ENCODE measurements at places on chromosomes 6 and 20.

DNA sequence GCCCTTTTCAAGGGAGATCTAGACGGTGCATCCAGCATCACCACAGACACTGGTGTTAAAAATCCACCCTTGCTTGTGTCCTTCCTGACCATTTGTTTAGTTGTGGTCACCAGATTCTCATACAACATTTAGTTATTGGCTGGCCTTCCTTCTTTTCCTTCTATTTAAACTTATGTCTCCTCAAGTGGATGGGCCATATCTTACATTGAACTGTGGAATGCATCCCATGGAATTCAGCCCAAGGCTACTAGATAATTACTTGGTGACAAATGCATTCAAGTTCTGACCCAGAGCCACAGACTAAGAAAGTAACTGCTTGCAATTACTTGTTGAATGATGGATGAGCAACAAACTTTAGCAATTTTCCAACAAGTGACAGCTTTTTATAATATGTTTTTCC, 198.9 kb upstream of the SSTR4 start:
- no peak for DNase-seq

DNA sequence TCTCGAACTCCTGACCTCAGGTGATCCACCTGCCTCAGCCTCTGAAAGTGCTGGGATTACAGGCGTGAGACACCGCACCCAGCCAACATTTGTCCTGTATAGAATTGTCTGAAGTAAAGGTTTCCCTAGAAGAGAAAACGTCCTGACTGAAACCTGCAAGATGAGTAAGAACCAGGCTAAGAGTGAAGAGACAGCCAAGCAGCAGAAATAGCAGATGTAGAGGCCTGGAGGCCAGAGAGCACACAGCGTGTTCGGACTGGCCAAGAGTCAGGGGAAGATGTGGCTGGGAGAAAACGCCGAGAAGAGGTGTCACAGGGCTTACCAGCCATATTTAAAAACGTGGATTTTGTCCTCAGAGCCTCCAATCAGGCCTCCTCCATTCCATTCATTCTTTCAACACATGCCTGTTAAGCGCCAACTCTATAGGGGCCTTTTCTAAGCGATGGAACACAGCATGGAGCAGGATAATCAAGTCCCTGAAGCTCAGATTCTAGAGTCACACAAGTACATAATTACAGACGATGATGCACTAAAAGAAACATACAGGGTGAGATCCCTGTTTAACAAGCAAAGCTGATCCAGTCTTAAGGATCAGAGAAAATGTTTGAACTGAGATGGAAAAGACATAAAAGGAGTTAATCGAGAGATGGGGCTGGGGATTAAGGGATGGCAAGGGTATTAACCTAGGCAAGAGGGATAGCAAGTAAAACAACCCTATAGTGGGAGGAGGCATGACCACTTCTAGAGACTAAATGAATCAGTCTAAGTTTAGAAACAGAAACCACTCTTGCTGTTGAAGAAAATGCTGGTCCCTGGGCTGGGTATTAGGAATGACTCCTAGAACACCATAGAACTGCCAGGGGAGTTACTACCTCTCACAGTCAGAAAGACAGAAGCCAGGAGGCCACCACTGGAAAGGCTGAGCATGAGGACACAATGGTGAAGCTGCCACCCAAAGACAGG, 4.8 kb downstream of the ZCCHC3 start:
- DNase-seq, result no peak

GRCh38 chr6:11277275-11278206, 45.1 kb upstream of the NEDD9 start:
- peak; percentile 44 for DNase-seq

- DNase-seq, result no peak
Measured at GRCh38 chr6:17665132-17665531, 41.6 kb downstream of the NUP153 start.

- DNase-seq, result no peak
Measured at GRCh38 chr6:117544716-117545115, 57.6 kb downstream of the GOPC start.

GRCh38 chr6:120584111-120584760, 750.0 kb downstream of the TBC1D32 start:
- DNase-seq, result no peak

DNA sequence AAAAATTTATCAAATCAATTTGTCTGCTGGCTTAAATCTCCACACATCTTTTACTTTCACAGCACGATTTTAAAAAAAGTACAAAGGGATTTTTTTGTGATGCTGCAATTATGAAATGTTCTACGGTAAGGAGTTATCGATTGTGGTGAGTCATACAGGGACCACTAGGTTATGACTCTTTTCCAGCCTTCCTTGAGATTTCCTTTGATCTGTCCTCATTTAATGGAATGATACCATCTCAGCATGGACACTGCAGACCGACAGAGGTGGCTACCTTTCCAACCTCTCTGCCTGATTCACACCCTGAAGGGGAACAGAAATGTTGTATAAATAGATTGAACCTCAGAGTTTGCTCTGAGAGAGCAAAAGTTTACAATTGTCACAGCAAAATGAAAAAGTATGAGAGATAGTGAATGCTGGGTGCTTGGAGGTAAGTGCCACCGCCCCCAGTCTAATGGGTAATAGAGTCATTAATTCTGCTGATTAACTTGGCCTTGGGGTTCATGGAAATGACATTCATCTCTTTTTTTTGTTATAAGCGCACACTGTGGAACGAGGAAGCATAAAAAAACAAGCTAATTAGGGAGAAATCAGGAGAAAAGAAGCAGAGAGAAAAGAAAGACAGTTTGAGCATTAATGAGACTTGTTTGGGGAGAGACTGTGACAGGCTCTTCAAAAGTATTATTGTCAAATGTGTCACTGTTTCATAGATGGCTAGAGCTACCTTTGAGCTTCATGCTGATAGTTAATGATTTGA, 306.0 kb downstream of the RNF144B start:
- DNase-seq, result no peak

GRCh38 chr20:57638173-57638894, 18.1 kb upstream of the ZBP1 start:
- DNase-seq, result no peak

DNA sequence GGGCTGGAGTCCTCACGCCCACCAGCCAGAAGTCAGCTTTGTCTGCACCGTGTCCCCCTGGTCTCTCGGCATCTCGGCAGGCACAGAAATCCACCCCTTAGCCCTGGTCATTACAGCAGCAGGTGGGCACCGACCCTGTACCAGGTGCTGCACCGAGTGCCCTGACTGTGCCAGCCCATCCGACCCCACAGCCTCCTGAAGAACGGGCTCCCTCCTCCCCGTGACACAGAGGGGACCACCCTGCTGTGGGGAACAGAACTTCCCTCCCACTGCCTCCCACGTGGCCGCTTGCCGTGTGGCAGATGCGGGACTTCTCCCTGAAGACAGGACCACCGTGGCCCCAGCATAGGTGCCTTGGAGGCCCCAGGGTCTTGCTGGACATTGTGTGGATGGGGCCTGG, 161.2 kb downstream of the TAF4 start:
- no peak for DNase-seq

DNA sequence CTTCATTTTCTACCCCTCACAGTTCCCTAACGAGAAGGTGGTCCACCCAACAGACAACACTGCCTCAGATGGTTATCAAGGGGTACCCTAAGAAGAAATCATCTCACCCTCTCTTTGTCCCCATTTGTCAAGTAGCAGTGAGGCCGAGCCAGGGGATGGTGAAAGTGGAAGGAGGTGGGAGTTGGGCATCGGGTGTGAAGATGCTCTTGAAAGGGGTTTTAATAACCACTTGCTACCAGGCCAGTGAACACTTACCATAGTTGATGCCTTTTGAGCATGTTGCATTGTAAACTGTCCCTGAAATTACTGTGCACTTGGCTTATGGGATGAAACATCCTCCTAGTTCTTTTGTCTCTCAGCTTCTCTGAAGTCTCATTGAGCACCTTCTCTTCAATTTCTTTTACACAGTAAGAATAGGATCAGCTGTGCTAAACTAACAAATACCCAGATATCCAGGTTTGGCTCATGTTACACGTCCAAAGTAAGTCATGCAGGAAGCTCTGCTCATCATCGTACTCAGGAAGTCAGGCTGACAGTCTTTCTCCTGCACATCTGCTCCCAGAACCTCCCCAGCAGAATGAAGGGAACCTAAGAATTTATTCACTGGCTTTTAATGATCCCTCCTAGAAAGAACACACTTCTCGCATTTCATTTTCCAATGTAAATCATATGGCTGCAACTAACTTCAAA, 13.3 kb downstream of the HLA-DPB1 start:
- DNase-seq, result no peak

GRCh38 chr6:91926361-91926760, 1339.5 kb upstream of the MAP3K7 start:
- no peak for DNase-seq

GRCh38 chr6:129402244-129402643, 307.7 kb downstream of the ARHGAP18 start:
- no peak for DNase-seq

DNA sequence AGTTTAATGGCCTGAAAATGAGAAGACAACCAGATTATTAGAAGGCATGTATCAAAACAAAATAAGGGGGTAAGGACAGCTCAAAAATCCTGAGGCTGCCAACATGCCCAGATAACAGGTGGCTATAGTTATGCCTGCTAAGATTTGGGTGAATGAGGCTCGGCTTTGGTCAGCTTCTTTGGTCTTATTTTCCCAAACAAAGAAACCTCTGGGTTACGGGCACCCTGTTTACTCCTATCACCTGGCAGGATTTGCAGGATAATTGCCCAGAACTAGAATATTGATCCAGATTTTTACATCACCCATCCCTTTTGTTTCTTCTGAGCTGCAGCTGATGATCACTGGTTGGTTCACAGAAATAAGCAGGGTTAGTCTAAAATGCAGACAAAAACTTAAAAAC, 74.3 kb downstream of the SLC16A10 start:
- no peak for DNase-seq

GRCh38 chr6:89612121-89612520, 26.4 kb downstream of the LYRM2 start:
- DNase-seq, result no peak

GRCh38 chr6:145863988-145864616, 49.5 kb upstream of the FBXO30 start:
- no peak for DNase-seq

GRCh38 chr6:142702501-142703460, 242.2 kb downstream of the HIVEP2 start:
- DNase-seq, result no peak

DNA sequence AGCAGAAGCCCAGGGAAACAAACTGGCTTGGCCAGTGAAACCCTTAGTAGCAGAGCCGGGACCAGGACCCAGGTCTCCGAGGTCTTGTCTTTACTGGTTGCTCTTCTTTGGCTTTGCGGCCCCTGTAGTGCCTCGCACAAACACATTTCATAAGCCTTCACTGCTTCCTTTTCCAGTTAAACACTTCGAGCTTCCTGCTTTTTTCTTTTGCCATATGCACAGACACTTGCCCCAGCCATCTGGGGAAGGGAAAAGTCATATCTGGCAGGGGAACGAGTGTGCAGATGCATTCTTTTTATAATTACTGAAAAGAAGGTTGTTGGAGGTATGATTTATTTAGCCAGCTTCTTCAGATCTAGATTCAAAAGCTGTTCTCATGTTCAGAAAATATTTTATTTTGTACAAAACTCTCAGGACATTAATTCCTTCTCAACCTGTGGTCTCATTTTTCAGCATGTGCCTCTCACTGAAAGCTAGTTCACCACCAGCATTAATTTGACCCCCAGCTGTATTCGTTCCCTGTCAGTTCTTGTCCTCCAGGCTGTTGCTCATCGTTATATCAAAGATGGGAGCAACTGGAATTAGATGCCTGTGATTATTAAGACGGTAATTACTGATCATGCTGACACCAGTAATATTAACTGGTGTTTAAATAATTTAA, 19.2 kb downstream of the KLHL32 start:
- no peak for DNase-seq

- no peak for DNase-seq
Measured at GRCh38 chr6:100952006-100952405, 70.9 kb upstream of the ASCC3 start.

DNA sequence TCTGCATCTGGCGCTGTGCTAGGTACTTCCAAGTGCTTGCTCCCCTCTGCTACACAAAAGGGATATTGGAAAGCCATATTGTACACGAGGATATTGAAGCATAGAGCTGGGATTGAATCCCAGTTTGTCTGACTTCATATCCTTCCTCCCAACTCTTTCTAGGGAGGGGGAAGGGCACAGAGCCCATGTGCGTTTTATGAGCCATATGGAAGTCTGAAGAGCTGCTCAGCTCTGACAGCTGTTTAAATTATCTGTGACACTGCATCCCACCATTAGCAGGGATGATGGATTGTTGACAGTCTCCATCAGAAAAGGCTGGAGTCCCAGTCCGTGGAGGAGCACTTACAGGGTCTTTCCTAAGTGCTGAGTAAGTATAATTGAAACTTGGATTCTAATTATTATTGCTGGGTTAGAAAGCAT, 18.4 kb downstream of the TIAM2 start:
- no peak for DNase-seq

DNA sequence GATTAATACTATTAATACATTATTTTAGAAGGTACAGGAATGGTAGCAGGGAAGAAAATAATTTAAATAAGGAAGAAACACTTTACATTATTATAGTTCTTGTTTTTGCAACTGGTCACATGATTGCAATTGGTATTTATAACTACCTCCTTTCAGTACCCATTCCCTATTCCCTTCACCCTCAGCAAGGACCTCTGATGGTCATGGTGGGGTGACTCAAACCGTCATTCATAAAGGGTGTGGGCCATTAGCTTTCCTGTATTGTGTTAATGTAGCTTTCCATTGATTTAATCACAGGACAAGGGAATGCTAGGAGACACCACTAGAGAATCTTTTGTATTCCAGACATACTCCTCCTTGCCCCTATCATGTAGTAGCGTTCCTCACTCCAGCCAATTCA, 47.2 kb upstream of the TMEM244 start:
- no peak for DNase-seq

DNA sequence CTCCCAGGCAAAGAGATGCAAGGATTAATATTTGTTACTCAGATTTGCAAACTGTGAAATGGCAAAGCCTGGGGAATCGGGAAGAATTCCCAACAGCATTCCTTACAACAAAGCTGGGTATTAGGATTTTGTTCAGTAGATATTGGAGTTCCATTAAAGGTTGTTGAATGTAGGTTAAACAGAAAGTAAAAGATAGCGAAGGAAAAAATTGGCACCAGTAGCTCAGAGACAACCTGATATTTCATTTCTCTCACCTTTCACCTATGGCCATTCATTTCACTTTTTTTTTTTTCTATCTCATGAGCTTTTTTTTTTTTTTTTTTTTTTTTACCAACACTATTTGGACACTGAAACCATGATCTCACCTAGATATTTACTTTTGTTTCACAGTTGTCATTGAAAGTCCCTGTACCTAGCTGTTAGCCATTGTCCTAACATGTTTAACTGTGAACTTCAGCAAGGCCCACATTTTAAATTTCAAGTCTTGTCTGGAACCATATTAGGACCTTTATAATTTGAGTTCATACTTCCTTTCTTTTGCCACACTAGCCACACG, 552.5 kb downstream of the HAO1 start:
- no peak for DNase-seq

- no peak for DNase-seq
Measured at GRCh38 chr6:17932330-17932852, 55.0 kb downstream of the KIF13A start.

DNA sequence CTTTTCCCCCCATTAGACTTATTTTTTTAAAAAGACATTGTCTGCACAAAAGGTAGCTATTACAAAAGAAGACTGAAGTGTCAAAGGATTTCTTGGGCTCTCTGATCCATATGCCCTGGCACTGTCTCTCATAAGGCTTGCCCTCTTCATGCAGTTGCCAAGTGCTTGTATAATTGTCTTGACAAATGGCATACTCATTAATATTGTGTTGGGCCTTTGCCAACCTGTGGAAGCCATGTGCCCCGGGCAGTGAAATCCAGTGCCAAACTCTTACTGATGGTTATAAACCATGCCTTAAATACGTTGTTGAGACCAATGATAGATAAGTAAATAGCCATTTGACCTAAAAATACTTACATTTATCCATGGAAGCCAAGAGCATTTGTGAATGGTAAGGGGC, 98.1 kb downstream of the FARS2 start:
- no peak for DNase-seq
